ENCODE measurements at places on chromosomes 5 and 9.

DNA sequence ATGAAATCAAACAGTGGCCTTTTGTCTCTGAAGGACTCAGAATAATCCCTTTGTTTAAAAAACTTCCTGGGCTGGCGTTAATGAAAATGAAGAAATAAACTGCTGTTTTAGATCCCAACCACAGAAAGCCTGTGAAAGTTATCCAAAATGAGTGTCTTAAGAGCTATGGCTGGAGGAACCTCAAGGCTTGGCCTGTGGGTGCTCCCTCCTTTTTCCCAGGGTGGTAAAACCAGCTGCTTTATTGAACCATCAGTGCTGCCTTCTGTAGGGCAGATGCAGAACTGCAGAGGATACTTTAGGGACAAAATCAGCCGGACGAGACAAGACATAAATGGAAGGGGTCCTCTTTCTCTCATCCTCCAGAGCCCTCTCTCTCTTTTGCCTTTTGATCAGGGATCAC is 100.9 kb downstream of the SMARCA2 start:
- no peak for DNase-seq

GRCh38 chr5:174552428-174552827 is 172.0 kb upstream of the MSX2 start:
- no peak for DNase-seq

- DNase-seq = no peak
Observed at GRCh38 chr5:96172436-96172835, 210.8 kb upstream of the ELL2 start.

DNA sequence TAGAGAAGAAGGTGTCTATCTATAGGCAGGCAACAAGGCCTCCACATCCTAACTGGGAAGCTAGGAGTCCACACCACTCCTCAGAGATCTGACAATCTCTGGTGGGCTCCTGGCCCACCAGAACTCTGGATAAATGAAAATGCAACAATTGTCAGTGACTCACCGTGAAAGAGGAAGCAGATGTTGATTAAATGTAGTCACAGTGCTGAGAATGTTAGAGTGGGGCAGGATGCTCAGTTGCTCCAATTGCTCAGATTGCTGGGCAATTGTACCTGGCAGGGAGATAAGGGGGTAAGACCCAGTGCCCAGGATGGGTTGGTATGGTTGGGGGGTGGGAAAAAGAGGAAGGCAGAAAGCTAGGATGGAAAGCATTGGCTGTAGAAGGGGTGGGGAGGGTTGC is 4.3 kb downstream of the CCL19 start:
- DNase-seq = no peak

DNA sequence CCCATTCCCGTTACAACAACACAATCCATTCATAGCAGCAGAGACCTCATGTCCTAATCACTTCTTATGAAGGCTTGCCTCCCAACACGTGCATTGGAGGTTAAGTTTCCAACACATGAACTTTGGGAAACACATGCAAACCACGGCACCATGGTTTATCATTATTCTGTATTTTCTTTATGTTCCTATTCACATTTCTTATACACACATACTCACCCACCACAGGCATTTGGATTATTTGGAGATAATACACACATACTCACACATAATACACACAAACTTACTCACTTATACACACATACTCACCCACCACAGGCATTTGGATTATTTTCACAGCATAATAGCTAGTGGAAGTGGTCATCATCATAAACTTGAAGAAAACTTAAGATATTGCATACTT is 75.6 kb downstream of the C7 start:
- DNase-seq = no peak

Data from stimulated activated CD4-positive, alpha-beta T cell treated with anti-CD3 and anti-CD28 coated beads, Interleukin-1b, Interleukin-23, amount 100 ng/mL, for 1 hour (primary cell).